Stimulated activated CD8-positive, alpha-beta memory T cell treated with anti-CD3 and anti-CD28 coated beads, Interleukin-2, amount 100 ng/mL, for 48 hours (primary cell): ENCODE measurements at places on chromosomes 5 and 9.

GRCh38 chr5:168818558-168818957 is 239.4 kb upstream of the PANK3 start:
- DNase-seq, result no peak

- no peak for DNase-seq
These were observed 98.4 kb downstream of the LMNB1 start for GRCh38 chr5:126875303-126875785.

- no peak for DNase-seq
These were observed 344.2 kb upstream of the SLC30A5 start for GRCh38 chr5:68749631-68750030.

DNA sequence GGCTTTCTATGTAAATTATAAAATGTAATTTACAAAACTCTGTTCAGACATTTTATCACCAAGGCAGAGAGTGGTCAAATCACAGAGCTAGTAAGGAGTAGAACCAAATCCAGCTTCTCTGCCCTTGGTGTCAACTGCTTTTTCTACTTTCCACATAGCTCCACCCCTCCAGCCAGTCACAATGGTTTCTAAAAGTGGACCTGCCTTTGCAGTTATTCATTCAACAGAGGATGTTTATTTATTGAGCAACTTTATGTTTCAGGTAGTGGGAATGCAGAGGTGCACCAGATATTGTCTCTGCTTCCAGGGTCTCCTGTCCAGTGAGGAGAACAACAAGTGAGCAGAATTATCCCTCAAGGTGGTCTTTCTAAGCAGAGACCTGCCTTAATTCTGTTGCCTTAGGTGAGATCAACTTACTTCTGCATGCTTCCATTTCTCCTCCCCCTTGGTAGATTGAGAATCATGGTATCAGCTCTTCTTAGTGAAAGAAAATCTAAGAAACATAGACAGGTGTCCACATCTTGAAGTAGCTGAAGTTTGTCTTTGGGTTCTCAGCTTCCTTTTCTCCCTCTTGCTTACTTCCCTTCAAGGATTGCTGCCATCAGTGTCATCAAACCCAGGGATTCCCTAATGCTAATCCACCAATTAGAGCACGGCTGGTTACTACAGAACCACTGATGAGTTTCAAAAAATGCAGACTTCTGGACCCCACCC is 17.2 kb upstream of the PDCD1LG2 start:
- no peak for DNase-seq

- no peak for DNase-seq
These were observed 100.9 kb downstream of the GABBR2 start for GRCh38 chr9:98607787-98608186.

GRCh38 chr5:160286947-160287346 is 25.4 kb downstream of the CCNJL start:
- no peak for DNase-seq

DNA sequence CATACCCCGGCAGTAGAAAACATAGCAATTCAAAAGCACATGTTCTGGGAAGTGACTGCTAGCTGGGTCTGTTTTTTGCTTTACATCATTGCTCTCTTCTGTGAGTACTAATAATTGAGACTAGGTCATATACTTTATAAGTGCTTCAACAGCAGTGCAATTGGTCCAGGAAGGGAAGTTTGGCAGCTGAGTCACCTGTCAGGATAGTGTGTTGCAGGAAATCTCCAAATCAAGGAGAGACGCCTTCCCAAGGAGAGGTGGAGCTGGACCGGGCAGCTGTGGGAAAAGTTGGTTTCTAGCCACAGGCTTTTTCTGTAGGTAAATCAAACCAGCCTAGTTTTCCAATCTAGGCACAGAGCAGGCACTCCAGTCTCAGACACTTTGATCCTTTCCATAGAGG is 330.1 kb downstream of the ENC1 start:
- no peak for DNase-seq

DNA sequence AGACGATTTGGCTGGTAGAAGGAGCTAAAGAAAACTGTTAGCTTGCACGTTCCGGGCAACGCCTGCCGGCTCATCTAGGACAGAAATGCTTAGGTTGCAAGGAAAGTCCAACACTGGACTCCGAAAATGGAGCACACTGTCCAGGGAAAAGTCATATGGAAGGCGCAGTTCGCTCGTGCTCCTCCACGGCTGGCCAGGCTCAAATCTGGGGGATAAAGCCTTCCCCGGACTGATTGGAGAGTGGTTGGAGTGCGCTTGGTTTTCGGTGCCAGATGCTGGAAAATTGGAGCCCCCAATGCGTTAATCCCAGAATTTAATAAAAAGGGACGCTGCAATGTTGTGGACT is 955 bp downstream of the CDH6 start:
- DNase-seq, result no peak

DNA sequence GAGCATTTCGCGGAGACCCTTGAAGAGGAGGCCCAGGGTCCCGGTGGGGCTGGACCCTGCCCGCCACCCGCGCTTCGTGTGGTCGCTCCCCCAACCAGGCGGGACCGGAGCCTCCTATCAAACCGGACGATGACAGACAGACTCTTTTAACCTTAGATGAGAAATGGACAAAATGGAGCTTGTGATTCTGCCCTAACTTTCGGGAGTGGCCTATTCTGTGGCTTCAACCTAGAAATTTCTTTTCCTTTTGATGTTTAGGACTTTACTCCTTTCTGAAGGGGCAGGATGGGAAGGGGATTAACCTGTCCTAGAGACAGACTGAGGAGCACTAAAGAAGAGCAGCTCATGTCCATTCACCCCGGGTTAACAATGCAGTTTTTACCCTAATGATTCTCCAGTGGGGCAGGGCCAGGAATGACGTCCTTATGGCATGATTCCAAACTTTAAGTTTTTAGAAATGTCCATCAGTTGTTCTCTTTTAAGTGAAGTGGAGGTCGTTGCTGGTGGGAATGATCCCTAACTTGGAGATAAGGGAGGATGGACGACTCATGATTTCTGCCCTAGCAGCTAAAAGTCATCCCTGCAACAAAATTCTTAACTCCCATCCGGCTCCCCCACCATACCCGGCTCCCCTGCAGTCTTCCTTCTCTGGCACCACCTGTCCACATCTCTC is 1.0 kb downstream of the NIPSNAP3A start:
- DNase-seq, result no peak

DNA sequence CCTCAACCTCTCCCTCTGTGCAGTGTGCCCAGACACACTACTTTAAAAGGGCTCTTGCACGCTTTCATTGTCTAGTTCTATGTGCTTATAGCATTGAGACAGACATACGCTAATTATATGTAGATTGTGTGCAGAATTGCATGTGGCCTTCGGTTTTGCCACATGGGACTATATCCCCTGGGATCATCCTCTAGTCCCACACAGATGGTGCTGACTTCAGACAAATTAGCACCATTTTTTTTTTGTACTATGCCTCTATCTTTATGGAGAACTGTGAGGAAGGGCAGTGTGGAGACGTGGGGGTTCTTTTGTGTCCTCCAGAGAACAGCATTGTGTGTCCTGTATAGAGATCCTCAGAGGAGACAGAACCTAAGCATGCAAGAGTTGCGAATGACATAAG is 29.3 kb downstream of the PAPPA start:
- DNase-seq, result no peak

DNA sequence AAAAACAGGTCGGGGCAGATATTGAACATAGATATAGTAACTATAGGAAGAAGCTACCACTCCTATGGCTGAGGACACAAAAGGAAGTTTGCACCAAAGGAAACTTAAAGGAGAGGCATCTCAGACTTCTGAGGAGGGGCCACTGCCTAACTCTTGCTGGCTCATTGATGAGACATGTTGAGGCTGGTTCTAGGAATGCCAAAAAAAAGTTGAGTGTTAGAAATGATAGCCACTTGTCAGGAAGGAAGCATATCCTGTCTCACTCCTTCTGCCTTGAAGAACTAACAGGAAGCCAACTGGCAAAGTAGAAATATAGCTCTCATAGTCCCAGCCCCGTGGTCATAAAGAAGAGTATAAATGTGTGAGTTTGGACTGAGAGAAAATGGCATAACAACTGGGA is 23.3 kb upstream of the STOM start:
- no peak for DNase-seq

GRCh38 chr5:141657937-141658545 is 6.8 kb upstream of the FCHSD1 start:
- DNase-seq, result no peak

DNA sequence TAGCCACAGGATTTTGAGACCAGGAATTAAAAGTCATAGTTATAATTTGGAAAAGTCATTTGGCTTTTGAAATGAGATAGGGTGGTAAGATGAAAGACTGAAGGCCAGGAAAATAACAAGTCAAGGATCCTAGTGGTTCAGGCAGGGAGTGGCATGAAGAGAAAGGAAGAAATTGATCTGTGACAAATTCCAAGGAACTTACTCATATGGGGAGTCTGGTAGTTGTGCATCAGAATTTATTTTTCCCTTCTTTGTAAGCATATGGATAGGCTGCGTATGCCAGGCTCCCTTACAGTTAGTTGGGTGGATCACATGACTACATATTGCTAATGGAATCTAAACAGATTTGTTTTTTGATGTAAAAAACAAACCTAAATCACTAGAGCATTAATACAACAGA is 21.0 kb downstream of the ISL1 start:
- no peak for DNase-seq
